Activated CD8-positive, alpha-beta memory T cell treated with anti-CD3 and anti-CD28 coated beads, Interleukin-2, amount 10 ng/mL, durations not matched to agents 7 days and 5 days (primary cell): ENCODE measurements at places on chromosomes 11 and 22.

- no peak for DNase-seq
Observed at GRCh38 chr11:34721646-34722045, 100.8 kb downstream of the EHF start.

DNA sequence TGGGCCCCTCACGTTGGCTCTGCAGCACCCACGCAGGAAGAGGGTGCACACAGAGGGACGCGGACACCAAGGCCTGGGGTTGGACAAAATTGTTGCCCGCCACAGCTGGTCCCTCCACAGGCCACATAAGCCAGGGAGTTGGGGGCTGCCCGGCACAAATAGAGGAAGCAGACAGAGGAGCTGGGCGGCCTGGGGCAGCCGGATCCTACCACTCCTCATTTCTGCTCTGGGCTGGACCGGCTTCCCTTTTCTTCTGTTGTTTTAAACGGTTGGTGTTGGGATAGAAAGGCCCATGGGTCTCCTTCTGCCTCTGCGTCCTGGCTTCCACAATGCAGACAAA is 36.4 kb upstream of the LINC01488 start:
- DNase-seq = no peak

DNA sequence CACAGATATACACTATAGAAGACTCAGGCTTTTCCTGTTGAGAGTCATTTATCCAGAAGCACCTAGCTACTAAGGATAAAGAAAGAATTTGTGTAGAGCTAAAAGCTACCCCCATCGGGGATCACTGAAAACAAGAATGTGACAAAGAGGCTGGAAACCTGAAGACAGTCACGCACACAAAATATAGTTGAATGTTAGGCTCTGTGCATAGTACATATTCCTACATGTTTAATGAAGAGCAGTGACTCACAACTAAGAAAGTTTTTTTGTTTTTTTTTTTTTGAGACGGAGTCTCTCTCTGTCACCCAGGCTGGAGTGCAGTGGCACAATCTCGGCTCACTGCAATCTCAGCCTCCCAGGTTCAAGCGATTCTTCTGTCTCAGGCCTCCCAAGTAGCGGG is 8.4 kb downstream of the OR10V1 start:
- no peak for DNase-seq

DNA sequence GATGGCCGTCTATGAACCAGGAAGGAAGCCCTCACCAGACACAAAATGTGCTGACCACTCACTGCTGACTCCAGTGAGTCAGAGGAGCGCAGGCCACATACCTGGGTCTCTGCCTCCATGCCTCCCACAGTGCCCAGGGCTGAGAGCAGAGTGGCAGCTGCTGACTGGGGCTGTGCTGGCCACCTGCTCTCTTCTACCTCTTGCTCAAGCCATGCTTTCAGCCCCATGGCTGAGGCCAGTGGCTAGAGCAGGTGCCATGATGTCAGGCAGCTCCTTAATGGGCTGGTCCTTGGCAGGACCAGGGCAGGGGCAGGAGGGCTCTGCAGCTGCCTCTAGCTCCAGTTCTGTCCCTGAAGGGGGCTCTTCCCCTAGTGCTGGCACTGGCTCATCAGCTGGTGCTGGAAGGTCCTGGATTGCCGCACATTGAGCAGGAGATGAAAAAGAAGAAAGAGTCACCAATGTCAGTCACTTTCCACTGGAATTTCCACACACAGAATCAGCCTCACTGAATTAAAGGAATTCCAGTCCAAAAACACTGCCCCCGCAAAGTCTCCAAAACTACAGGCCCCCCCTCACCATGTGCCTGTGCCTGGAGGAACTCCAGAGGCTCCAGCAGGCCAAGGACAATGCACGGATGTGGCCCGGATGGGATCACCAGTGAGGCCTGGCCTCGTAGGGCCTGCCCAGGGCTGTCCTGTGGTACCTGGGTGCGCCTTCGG is 86.4 kb downstream of the GGTLC2 start:
- no peak for DNase-seq

DNA sequence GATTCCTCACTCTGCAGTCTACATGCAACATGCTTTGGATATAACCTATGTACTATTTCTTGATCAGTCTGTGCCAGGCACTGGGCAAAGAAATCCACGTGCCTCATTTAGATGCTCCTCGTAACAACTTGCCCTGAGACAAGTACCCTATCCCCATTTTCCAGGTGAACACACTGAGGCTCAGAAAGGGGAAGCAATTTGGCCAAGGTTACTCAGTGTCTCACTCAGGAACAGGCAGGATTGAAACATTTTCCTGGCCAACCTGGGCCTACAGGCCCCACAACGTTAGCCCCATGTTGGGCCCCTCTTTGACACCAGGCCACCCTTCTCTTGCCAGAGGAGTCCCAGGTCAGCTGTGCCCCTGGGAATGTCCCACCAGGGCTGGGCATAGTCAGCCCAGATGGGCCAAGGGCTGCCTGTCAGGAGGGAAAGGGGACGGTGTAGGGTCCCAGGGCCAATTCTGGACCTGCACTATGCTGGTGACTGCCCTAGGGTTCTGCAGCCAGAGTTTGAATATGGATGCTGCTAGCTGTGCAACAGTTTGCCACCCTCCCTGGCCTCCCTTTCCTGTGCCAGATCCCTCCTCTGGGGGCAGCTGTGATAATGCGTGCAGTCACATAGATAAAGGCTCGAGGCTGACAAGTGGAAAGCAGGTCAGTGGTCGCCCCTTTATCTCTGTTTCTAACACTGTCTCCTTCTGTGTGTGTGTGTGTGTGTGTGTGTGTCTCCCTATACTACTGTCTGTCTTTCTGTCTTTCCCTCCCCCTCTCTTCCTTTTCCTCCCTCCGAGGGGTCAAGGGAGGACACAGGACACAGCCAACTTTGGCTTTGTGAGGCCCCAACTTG is 10.4 kb upstream of the EMID1 start:
- no peak for DNase-seq

DNA sequence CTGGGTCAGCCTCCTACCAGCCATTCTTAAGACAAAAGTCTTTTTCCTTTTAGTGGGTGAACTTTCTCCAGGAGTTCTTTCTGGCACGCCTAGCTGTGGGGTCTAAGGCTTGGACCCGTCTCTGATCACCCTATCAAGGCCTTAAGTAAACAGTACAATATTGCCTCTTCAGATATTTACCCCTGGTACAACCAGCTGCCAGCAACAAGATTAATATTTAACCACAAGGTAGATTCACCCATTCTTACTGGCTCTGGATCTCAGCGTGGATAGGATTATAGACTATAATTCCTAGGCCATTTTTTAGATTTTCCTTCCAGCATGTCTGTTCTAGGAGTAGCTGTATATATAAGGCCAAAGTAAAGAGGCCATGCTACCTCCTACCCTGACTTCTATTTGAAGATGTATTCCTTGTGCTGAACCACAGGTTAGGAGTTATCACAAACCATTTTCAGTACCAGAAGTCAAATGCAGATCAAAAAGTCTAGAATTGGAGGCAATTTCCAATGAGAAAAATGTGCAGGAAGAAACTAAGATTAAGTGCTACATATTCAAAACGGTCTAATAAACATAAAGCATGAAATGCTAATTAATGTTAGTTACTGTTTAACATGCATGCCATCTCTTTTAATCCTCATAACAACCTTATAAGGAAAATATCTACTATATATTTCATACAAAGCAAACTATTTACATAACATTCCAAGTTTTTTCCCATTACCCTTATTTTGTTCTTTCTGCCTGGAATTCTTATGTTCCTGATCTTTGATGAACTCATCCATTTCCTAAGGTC is 110.0 kb upstream of the SYN3 start:
- no peak for DNase-seq

- DNase-seq = no peak
Observed at GRCh38 chr11:44889266-44889665, 61.4 kb downstream of the TP53I11 start.

DNA sequence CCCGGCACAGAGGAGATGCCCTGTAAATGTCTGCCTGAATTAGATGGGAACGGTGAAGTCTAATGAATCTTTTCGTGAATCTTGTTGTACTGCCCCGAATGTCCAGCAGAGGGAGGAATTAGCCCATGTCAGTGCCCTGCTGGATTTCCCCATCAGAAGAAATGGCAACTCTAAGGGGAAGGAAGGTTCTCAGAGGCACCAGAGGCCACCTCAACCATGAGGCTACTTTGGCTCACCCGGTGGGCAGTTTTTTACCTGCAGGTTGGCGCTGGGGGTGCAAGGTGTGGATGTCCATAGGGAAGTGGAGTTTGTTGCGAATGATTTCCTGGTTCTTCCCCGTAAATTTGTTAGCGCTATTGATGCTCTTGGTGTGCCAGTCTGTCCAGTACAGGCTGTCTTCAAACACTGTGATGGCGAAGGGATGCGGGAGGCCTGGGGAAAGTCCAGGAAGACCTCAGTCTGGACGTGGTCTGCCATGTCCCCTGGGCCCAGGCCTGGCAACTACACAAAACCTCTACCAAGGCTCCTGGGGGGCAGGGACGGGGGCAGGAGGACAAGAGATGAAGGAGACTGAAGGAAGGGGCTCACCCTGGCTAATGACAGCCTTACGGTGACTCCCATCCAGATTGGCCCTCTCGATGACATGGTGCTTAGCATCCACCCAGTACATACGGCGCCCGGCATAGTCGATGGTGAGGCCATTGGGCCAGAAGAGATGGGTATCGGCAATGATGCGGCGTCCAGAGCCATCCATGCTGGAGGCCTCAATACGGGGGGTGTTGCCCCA is 28.5 kb downstream of the LRP4 start:
- DNase-seq = peak; percentile 81

- no peak for DNase-seq
Observed at GRCh38 chr22:46845296-46846149, 83.1 kb downstream of the TBC1D22A start.

DNA sequence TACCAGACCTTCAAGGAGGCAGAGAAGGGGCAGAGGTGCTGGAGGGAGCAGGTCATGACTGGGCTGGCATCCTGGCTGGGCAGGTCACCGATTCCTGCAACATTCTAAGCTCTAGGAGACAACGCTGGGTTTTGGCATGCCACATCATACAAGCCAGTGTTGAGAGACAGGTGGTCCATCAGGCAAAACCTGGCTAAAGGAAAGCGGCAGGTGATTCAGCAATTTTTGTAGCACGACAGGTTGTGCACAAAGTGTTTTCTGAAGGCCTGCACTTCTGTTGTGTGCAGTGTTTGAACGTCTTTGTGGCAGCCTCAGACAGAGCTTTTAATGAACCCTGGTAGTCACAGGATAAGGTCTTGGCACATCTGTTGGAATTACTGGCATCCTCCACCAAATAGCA is 69.9 kb upstream of the BID start:
- no peak for DNase-seq

- DNase-seq = no peak
Observed at GRCh38 chr11:58292017-58292416, 24.0 kb upstream of the OR10W1 start.

DNA sequence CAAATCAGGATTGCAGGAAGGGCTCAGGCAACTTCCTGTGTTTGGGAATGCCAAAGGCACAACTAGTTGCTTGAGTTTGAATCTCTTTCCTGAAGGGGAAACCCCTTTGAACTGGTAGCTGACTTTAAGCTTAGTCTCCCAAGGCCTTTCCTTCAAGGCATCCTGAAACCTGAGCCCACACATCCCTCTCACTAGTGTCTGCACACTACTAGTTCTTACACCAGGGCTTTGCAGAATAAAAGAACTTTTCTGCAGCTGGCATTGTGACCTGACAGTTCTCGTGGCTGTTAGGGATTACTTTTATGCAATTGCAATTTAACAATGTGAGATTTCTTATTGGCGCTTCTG is 95.4 kb downstream of the EXT2 start:
- no peak for DNase-seq

DNA sequence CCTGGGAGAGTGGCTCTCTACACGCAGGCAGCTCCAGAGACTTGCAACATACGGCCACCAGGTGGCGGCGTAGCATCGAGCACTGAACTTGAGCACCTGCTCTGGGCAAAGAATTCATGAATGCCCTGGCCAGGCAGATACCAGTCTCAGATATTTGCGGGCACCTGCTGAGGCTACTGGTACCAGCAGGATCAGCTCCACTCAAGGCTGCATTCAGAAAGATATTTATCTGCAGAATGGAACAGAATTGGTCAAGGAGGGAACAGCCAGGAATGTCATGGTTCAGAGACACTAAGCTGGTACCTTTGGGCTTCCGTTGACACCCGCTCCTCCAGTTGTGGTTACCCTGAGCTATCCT is 10.8 kb upstream of the CCDC86 start:
- DNase-seq = peak; percentile 87
